HepG2 (cell line): ENCODE measurements at places on chromosomes 5 and 9. TPM values are rescaled to one million over a fixed set of nuclear protein-coding genes. Genes with fewer than 3 reads are reported as not detected.

Gene OTP
- total RNA-seq, result not detected in 2 replicates

DNA sequence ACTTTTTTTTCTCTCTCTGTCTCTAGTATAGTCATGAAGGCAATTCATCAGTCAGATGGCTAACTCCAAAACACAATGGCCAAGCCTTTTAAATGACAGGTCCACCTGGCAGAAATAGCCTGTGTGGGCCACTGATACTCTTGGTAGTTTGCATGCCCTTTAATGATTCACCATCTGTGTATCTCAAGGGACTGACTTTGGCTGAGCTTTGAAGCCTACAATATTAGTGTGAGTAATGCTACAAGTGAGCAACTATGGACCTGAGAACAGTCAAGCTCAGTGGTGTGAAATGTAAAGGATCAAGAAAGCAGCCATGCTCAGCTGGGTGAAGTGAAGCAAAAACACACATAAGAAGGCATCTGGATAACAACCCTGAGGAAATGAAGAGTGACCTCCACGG is 506.9 kb downstream of the TLE1 start:
- no peak for DNase-seq

- DNase-seq, result no peak
These were observed 50.4 kb upstream of the PRR16 start for GRCh38 chr5:120413686-120414085.

GRCh38 chr9:17832812-17833211 is 253.9 kb downstream of the SH3GL2 start:
- no peak for DNase-seq

DNA sequence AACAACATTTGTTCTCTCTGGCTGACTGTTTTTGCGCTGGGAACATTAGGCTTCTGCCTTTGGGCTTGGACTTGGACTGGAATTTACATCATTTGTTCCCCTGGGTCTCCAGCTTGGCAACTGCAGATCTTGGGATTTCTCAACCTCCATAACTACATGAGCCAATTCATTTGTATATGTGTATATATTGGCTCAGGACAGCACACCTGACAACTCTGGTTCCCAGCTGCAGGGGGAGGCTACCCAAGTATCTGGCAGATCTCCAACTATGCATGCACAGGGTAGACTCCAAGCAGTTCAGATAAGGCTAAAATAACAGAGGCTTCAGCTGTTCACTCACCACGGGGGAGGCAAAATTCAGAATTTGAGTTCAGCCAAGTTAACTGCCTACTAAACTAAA is 31.6 kb upstream of the F2RL1 start:
- DNase-seq, result peak; percentile 69

DNA sequence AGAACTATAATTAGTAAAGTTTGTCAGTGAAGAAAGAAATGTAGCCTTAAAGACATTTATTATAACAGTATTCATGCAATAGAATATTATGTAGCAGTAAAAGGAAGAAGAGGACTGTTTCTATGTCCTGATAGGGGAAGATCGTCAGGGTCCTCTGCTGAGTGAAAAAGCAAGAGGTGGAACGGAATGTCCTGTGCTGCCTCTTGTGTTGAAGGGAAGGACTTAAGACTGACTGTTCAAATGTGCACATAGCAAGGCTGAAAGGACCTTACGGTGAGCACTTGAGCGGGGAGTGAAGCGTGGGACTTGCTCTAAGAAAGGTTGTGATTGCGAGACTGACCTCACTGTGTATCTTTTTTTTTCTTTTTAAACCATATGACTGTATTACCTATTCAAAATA is 63.2 kb downstream of the SNX24 start:
- no peak for DNase-seq

DNA sequence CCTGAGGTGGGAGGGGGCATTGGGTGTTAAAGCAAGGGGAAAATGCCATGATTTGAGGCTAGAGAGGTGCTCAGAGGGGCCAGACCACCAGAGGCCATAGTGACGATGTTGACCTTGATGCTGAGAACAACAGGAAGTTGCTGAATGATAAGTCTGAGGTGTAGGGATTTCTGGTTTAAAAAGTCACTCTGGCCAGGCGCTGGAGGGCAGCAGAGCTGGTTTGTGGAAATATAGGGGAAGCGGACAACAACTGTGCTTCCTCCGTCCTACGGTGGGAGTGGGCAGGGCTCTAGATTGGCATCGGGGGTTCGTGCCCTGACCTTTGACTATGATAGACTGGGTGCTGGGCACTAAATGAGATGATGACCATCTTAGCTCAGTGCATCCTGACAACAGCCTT is 44.7 kb downstream of the STOM start:
- DNase-seq, result no peak
